Mammary epithelial cell (primary cell): ENCODE measurements at places on chromosomes 4 and X.
A peak's percentile ranks its signal among the peaks of the same experiment; 100 is the strongest.

DNA sequence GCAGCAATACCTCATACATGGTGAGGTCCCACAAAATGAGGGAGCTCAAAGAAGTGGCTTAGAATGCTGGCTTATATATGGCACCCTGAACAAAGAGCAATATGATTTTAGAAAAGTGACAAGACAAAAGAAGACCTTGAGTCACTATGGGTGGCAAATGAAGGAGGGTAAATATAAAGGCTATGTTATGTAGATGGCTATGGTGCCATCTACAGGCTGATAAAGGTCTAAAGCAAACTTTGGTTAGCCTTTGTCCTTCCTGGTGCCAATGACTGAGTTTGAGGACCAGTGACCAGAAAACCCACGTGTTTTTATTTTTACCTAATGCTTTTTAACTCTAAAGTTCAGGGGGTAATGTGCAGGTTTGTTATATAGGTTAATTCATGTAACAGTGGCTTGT lies 151.8 kb downstream of the CCNG2 start:
- peak; percentile 38 for DNase-seq

- peak; percentile 21 for DNase-seq
Observed at GRCh38 chrX:68997911-68998310, 167.3 kb downstream of the PJA1 start.

DNA sequence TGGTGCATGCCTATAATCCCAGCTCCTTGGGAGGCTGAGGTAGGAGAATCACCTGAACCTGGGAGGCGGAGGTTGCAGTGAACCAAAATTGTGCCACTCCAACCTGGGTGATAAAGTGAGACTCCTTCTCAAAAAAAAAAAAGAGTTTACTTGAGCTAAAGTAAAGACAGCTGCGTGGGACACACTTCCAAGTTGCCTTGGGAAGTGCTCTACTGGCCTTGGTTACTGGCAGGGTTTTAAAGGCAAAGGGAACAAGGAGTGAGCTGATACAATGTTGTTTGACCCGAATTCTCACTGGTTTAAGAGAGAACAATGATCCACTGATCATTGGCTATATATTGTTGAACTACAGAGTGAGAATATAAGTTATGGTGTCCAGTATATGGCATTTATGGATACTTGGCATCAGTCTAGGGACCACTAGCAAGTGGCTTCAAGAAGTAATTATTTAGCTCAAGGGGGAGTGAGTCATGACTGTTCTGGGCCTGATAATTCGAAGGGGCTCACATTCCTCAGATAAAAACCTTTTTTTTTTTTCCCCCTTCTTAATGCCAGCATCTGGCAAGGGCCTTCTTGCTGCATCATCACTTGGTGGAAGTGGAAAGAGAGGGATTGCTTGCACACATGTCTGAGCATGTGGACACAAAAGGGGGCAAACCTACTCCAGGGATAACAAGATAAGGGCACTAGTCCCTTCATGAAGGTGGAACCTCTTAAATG lies 32.3 kb downstream of the GRK4 start:
- no peak for DNase-seq

DNA sequence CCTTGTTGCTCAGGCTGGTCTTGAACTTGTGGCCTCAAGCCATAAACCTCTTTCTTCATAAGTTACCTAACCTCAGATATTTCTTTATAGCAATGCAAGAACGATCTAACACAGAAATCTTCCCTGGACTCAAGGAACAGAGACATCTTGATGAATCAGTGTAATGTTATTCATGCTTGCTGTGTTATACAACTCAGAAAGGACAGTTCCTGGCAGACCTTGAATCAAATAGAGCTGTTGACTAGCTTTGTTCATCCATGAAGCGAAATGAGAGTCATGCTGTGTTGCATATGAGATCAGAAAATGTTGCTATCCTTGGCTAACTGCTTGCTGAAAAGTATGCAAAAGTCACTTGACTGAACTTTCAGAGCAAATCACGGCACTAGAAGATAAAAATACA lies 72.6 kb upstream of the ARHGAP24 start:
- DNase-seq = peak; percentile 39

GRCh38 chr4:110865611-110866259 lies 242.9 kb upstream of the PITX2 start:
- no peak for DNase-seq

- no peak for DNase-seq
Observed at GRCh38 chr4:52554612-52555355, 104.3 kb downstream of the USP46 start.

DNA sequence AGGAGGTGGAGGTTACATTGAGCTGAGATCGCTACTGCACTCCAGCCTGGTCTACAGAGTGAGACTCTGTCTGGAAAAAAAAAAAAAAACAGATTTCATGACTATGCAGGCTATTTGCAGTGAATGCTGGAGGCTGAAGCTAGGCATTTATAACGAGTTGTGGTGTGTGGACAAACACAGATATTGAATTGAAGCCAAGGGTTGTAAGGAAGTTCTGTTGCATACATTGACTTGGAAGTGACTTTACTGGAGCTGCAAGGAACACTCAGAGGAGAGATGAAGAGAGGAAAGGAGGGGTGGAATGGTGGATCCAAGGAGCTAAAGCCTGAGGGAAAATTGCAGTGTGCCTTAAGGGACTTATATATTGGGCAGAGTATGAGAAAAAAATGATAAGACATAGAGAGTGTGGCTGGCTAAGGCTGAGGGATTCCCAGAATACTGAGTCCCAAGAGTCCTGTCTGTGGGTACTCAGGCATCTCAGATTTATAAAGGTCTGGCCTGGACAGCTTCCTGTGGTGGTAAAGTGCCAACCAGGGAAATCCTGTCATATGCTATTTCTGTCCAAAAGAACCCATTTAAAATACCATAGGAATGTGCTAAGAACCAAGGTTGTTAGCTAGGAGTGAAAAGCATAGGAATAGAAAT lies 87.8 kb upstream of the GUCY1A1 start:
- no peak for DNase-seq

DNA sequence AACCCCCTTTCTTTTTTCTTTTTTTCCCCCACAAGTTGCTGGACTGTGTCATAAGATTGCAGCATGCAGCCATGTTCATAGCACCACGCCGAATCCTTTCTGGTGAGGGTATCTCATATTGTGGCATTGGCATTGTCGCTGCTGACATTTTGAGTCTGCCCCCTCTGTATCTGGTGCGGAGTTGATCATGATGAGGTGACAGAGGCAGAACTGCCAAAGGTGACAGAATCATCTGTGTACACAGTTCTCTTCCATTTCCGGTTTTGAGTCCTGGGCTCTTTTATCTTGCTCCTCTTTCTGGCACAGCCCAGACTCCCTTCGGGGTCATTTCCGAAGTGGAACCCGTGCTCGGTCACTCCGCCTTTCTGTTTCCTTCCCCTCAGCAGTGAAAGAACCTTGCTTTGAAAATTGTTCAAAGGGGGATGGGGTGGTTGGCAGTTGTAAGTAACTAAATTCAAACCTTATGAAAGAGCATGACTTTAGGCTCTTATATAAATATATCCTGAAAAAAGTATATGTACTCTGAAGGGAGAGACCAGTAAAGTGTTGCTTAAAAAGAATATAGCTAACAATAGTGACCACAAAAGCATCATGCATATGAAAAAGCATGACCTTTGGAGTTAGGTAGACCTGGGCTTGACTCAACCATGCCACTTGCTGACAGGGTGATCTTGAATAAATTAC lies 55.0 kb upstream of the BMP2K start:
- DNase-seq = no peak

- DNase-seq = no peak
Observed at GRCh38 chrX:25537699-25538098, 521.9 kb upstream of the ARX start.

DNA sequence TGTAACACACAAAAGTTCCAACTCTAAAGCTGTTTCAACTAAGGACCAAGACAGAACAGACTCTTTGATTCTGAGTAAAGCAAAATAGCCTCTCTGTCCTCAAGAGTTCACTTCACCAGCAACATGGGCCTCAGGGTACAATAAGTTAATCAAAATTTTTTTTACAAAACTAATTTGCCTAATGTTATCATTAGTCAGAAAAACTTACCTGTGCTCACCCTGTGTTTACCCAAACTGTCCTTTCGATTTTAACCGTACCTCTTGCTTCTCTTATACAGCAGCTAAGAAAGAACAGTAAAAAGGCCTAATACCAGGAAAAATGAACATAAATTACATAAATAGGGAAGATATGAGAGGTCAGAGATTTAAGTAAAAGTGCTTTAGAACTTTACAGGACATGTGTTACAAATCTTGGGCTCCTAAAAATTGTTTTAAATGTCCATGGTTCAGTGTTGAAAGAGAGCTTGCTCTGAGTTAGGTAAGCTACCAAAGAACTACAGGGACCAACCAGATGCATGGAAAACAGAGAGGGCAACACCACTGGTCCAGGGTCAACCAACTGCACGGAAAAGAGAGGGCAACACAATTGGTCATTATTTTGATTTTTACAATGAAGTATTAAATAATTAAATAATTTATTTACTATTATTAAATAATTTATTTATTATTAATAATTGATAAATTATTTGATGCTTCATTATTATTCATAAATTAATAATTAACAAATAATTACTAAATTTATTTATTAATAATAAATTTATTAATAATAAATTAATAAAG lies 73.1 kb downstream of the FAT1 start:
- DNase-seq = no peak

- DNase-seq = no peak
Observed at GRCh38 chrX:145881175-145881995, 63.8 kb downstream of the SLITRK2 start.

DNA sequence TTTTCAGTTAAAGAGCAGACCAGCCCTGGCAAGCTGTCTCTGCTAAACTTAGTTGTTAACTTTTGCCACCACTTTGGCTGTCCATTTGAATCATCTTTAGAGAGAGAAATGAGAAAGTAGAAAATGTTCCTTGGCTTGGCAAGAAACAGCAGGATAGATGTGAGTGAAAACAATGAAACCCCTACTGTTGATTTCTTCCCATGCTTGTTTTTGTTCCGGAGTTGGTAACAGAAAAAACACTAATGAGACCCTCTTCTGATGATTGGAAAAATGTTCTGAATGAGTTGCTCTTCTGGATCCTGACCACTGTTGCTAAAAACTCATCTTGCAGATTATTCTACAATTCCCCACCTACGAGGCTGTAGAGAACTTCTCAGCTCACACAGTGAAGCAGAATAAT lies 203.3 kb downstream of the MAPK10 start:
- no peak for DNase-seq

- peak; percentile 51 for DNase-seq
Observed at GRCh38 chr4:155703486-155704247, 37.0 kb downstream of the GUCY1A1 start.

DNA sequence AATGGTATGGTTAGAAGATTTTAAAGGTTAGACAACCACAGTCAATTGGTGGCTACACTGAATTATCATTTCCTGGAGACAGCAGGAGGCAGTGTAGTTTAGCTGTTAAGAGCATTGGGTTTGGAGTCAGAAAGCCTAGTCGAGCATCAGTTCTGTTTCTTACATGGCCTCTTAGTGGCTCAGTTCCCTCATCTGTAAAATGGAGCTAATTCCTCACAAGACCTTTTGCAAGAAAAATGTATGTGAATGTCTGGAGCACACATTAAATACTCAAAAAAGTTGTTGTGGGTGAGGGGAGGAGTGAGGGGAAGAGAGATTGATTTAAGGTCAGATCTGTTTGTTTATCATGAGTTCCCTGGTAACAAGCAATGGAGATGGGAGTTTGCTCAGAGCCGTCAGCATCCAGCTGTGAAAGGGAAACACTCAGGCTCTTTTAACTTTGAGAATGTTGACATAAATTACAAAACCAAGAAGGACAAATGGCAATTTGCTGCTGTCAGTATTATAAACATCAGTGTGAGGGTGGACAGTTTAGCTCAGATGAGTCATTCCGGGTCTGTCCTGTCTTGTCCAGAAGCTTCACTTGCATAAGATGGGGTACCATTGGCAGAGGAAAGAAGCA lies 98.2 kb upstream of the PGRMC2 start:
- DNase-seq = peak; percentile 82

DNA sequence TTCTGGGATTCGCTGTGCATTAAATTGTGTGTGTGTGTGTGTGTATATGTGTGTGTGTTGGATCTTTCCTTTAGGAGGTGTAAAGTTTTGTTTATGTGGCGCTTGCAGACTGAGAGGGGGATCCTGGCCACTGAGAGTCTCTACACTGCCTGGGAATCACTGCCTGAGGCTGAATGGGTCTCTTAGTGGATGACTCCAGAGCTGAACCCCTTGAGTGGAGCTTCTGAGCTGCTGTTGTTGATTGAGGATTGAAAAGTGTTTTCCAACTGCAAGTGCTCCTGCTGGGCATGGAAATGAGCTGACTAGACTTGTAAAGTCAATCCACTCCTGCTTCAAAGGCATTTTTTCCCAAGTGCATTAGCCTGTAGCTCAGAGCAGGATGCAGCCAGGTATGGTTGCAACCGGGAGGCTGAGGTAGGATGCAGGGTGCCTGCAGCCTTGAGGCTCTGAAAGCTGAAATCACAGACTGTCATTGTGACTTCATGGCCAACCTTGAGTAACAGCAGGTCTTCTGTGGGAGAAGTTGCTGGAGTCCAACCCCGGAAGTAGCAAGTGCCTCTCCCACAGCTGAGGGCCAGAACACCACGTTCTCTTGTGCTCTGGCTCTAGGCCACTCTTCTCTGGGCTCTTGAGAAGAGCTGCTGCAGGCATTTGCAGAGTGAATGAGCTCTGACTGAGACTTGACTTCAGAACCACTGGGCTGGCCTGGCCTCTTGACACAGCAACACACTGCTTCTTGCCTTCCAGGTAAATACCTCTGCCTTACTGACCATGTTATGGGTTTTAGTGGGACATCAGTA lies at the start of gene TBX22:
TSS of gene TBX22 (plus strand) at position 613 of the 800 bp plus-strand sequence. CDS start 7,517 bp downstream, outside the sequence.
- DNase-seq = no peak

DNA sequence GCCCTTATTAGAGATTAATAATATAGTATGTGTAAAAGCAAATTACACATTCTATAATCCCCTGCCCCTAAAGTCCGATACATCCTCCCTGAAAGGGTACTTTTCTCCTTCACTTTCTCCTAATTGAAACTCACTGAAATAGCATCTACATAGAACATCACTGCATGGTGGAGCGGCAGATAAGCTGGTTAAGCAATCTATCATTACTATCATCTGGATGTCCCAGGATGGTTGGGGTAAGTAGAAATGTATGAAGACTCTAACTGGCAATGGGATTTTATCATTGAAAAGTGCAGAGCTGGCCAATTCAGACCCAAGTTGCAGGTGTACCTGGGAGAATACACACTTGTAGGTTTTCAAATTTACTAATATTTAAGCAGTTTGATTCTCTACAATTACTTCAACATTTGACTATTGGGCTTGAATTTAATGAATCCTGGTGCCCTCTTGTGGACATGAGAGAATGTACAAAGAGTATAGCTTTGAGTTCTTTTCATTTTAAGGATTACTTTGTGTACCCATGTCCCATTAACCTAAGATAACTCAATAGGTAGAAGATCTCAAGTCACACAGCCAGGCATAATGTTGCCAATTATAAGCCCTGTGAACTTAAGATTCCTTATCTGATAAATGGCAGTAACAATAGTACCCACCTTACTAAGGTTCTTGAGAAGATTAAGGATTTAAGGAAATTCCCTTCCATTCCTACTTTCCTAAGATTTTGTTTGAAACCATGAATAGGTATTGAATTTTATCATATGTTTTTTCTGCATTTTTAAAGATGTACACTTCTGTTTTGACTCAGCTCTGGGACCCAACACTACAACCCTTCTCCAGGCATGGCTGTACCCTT lies 69.8 kb downstream of the SHROOM3 start:
- DNase-seq = peak; percentile 27

- DNase-seq = peak; percentile 13
Observed at GRCh38 chr4:155468282-155468681, 91.5 kb upstream of the MAP9 start.

- DNase-seq = no peak
Observed at GRCh38 chrX:108726748-108727147, 9.6 kb downstream of the IRS4 start.

GRCh38 chr4:6465955-6466354 lies 6.5 kb downstream of the PPP2R2C start:
- no peak for DNase-seq

GRCh38 chrX:122579526-122579925 lies 604.6 kb upstream of the GRIA3 start:
- peak; percentile 55 for DNase-seq
